Large intestine (tissue), 12 donors: ENCODE measurements at places on chromosomes 11 and 22. TPM values are rescaled to one million over a fixed set of nuclear protein-coding genes. Genes with fewer than 3 reads are reported as not detected.

- no peaks in the 10 kb centered on the region for H3K4me1 ChIP-seq
- no peak overlapping the region for H3K27ac ChIP-seq
- H3K4me3 ChIP-seq: no peak overlapping the region
Observed at GRCh38 chr11:79237703-79238102, 203.1 kb downstream of the TENM4 start.

DNA sequence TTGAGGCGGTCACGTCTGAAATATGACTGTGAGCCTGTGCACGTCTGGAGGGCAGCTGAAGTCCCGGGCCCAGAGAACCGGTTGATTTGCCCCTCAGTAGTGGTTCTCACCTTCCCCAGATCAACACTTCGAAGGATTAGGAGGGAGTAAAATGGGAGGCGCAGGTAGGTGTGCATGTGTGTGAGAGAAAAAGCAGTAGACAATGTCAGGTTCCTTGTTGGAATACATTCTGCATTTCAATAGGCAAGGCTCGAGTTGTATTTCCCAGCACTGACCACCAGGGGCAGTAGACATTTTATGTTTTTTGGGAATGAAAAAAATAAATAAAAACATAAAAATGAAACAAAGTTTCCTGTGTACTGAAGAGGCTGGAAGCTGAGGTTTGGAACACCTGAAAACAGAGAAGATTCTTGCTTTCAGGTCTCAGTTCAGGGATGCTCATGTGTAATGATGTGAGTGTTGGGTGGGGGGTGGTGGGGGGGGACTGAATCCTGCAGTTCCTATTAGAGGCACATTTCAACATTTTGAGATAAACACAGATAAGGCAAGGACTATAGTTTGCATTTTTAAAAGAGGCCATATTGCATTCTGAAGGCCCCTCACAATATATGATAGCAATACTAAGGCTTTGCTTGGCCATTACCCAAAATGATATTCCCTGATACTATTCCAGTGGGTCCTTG is 333.9 kb downstream of the CADM1 start:
- DNase-seq: peak; percentile 19
- peaks cover 2% of the 10 kb centered on the region for H3K4me1 ChIP-seq
- no peak overlapping the region for H3K4me3 ChIP-seq
- no peaks in the 10 kb centered on the region for H3K27me3 ChIP-seq
- peak overlapping the region; percentile 15 for H3K27ac ChIP-seq

- peaks cover 16% of the 10 kb centered on the region for H3K36me3 ChIP-seq
- no peak overlapping the region for H3K4me3 ChIP-seq
- H3K27ac ChIP-seq: no peak overlapping the region
- DNase-seq: no peak
- H3K27me3 ChIP-seq: no peaks in the 10 kb centered on the region
Observed at GRCh38 chr22:20449819-20450550, 12.4 kb upstream of the SCARF2 start.

DNA sequence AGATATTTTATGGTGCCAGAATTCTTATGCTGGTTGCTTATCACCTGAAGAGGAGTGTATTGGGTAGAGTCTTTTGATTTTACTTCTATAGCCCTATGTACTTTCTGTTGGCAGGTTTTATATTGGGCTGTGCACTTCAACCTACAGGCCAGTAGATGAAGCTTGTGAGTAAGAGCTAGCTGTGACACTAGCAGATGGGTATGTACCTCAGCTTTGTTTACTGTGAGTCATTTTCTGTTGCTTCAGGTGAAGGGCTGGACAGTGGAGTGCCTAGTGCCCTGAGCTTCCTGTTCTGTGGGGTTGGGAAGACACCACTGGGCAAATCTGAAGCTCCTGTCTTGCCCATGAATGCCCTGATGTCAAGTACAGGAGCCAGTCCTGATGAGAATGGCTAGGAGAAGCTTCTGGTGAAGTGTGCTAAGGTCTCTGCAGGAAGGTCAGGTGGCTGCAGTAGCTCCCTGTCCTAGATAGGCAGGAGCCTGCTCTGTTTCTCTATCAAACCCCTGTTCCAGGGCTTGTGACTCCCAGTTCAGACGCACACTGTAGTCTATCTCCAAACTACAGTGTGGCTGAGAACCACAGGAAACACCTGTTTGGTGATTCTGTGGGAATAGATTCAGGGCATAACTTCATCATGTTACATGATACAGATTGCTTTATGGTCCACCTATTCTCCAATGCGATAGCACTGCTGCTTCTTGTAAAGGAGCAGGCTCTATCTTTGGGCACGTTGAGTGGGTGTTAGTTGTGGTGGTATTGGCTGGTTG is 755.7 kb downstream of the KCNA4 start:
- H3K27me3 ChIP-seq: no peaks in the 10 kb centered on the region
- no peak overlapping the region for H3K4me3 ChIP-seq
- no peaks in the 10 kb centered on the region for H3K36me3 ChIP-seq
- DNase-seq: no peak
- H3K4me1 ChIP-seq: no peaks in the 10 kb centered on the region

- no peaks in the 10 kb centered on the region for H3K36me3 ChIP-seq
- H3K27ac ChIP-seq: no peak overlapping the region
- no peak overlapping the region for H3K4me3 ChIP-seq
- DNase-seq: no peak
- H3K4me1 ChIP-seq: no peaks in the 10 kb centered on the region
- H3K27me3 ChIP-seq: peaks cover 2% of the 10 kb centered on the region
Observed at GRCh38 chr11:130947889-130948288, 31.6 kb upstream of the SNX19 start.

The P2RY2 gene
- polyA plus RNA-seq: 4.8 TPM

GRCh38 chr11:71913756-71914526 is 14.5 kb downstream of the XNDC1N start:
- DNase-seq: no peak
- H3K27me3 ChIP-seq: no peaks in the 10 kb centered on the region
- H3K36me3 ChIP-seq: peaks cover 39% of the 10 kb centered on the region

DNA sequence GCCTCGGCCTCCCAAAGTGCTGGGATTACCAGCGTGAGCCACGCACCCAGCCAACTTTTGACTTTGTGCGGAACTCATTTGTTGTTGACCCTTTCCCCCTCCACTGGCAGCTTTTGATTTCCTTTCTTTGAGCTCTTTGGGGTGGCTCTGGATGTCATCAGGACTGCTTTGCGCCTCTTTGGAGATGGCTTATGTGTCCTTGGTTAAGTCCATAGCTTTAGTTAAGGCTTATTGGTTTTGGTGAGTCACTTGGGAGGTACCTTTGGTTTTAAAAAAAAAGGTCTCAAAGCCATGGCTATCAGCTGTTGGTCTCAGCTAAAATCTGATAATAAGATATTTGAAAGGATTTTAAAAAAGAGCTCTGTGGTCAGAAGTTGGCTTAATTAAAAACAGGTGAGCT is 5.1 kb upstream of the ARSA start:
- H3K36me3 ChIP-seq: no peaks in the 10 kb centered on the region
- H3K27me3 ChIP-seq: no peaks in the 10 kb centered on the region
- H3K4me1 ChIP-seq: peaks cover 12% of the 10 kb centered on the region

The KRTAP5-11 gene
- 0.19 TPM for polyA plus RNA-seq

GRCh38 chr11:68828155-68828931 is 13.4 kb downstream of the CPT1A start:
- no peak for DNase-seq
- peaks cover 56% of the 10 kb centered on the region for H3K4me1 ChIP-seq
- no peak overlapping the region for H3K27ac ChIP-seq
- no peaks in the 10 kb centered on the region for H3K36me3 ChIP-seq
- no peak overlapping the region for H3K4me3 ChIP-seq

DNA sequence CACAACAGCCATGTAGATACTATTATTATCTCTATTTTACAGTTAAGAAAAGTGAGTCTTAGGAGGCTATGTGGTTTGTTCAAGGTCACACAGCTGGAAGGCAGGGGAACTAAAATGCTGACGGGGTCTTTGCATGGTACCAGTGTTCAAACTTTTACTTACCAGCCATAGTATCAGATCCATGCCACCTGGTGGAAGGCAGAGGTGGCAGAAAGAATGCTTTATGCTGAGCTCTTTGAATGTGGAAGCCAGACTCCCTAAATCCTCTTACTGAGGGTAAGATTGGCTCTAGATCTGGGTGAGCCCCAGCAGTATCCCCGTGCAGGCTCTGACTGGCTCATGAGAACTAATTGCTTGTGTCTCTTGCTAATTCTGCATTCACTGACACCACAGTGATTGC is 54.3 kb upstream of the NAV2 start:
- H3K36me3 ChIP-seq: no peaks in the 10 kb centered on the region
- H3K4me3 ChIP-seq: no peak overlapping the region
- no peak for DNase-seq
- H3K4me1 ChIP-seq: no peaks in the 10 kb centered on the region
- no peak overlapping the region for H3K27ac ChIP-seq
- H3K27me3 ChIP-seq: no peaks in the 10 kb centered on the region

DNA sequence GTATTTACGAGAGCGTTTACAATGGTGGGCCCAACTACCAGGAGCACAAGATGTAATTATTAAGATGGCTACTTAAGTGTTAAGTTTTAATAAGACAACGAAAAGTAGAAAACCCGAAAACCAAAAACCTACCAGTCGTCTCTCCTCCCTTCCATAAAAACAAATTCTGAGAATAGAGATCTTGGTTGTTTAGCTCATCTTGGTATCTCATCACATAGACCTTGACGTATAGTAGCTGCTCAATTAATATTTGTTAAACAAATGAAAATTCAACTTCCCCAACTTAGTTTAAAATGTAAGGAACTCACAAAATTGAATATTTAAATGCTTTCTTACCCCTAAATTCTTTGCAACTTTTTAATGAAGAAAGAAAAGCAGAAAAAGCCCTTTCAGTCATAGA is 669 bp downstream of the KDM4D start:
- H3K36me3 ChIP-seq: peaks cover 21% of the 10 kb centered on the region
- no peak for DNase-seq
- peak overlapping the region; percentile 66 for H3K4me3 ChIP-seq

- H3K4me3 ChIP-seq: no peak overlapping the region
- no peaks in the 10 kb centered on the region for H3K27me3 ChIP-seq
- no peaks in the 10 kb centered on the region for H3K4me1 ChIP-seq
- no peak for DNase-seq
- H3K36me3 ChIP-seq: peaks cover 37% of the 10 kb centered on the region
Observed at GRCh38 chr22:19036523-19037273, 85.5 kb downstream of the DGCR2 start.

DNA sequence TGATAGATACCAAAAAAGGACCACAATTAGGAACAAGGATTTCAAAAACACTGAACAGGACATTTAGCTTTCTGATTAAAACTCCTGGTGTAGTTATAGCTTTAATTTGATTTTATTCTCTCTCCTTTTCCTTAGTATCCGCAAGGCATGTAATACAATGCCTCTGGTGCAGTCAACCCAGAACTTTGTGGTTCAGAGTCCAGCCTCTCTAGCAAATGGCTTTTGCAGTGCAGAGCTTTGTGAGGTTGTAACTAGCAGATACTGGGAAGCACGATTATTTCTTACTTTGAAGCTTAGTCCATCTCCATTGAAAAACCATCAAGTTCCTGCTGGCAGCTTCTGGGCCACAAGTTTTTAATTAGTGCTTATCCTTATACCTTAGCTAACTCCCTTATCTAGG is 79.8 kb downstream of the GRIA4 start:
- H3K27ac ChIP-seq: no peak overlapping the region
- no peaks in the 10 kb centered on the region for H3K36me3 ChIP-seq

The OR8B3 gene
- polyA plus RNA-seq: not detected

- DNase-seq: no peak
- no peaks in the 10 kb centered on the region for H3K36me3 ChIP-seq
- H3K27me3 ChIP-seq: no peaks in the 10 kb centered on the region
- no peaks in the 10 kb centered on the region for H3K4me1 ChIP-seq
- no peak overlapping the region for H3K27ac ChIP-seq
Observed at GRCh38 chr11:134856056-134856971, 444.3 kb upstream of the B3GAT1 start.
